Stimulated activated CD4-positive, alpha-beta T cell treated with anti-CD3 and anti-CD28 coated beads, TNF-alpha, amount 100 ng/mL, for 24 hours (primary cell): ENCODE measurements at places on chromosomes 2 and 18.

- no peak for DNase-seq
Measured at GRCh38 chr2:199569336-199569735, 111.6 kb upstream of the SATB2 start.

- no peak for DNase-seq
Measured at GRCh38 chr2:132731441-132731840, 61.4 kb upstream of the LYPD1 start.

DNA sequence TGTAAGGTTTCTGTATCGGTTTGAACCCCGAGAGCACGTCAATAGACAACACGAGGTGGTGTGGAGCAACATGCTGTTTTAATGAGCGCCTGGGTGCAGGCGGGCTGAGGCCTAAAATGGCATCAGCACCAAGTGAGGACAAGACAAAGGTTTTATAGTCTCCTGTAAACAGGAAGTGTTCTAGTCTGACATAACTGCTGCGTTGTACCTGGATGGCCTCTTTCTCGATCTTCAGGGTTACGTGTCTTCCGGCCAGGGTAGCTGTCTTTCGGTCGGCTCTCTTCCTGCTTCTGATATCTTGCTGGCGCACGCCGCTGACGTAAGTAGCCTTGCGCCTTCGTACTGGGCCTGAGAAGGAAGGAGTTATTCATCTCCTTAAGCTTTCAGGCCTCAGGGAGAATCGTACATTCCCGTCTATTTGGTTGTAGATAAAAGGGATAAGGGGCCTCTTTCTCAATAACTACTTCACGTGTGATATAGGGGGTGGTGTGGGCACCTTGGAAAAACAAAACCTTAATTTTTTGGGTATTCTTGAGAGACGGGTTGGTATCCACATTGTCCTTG is 53.5 kb downstream of the KYNU start:
- DNase-seq: no peak

DNA sequence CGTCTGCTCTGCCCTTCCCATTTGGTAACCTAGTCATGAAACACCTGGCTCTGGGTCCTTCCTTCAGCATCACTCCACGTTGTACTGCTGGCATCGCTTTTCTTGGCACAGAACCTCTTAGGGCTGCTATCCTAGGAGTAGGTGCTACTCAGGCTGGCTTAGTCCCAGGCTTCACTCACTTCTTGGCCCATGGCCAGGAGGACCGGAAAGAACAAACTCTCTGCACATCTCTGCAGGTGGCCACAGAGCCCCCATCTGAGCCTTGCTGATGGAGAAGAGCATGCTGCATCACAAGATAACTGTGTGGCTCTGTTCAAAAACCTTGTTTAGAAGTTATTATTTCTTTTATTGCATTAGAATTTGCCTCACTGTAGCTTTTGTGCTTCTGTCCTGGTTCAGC is 447.2 kb upstream of the TNP1 start:
- DNase-seq: no peak

- DNase-seq: no peak
Measured at GRCh38 chr2:12277241-12278034, 439.3 kb upstream of the TRIB2 start.
